Mesendoderm (in vitro differentiated cells): ENCODE measurements at places on chromosomes 16 and 17.

- no peaks in the 10 kb centered on the region for H3K27me3 ChIP-seq
- H3K36me3 ChIP-seq = peaks cover 22% of the 10 kb centered on the region
- H3K4me1 ChIP-seq = no peaks in the 10 kb centered on the region
- H3K27ac ChIP-seq = no peak overlapping the region
- DNase-seq = no peak
Observed at GRCh38 chr16:668519-669171, 713 bp downstream of the RHOT2 start.

DNA sequence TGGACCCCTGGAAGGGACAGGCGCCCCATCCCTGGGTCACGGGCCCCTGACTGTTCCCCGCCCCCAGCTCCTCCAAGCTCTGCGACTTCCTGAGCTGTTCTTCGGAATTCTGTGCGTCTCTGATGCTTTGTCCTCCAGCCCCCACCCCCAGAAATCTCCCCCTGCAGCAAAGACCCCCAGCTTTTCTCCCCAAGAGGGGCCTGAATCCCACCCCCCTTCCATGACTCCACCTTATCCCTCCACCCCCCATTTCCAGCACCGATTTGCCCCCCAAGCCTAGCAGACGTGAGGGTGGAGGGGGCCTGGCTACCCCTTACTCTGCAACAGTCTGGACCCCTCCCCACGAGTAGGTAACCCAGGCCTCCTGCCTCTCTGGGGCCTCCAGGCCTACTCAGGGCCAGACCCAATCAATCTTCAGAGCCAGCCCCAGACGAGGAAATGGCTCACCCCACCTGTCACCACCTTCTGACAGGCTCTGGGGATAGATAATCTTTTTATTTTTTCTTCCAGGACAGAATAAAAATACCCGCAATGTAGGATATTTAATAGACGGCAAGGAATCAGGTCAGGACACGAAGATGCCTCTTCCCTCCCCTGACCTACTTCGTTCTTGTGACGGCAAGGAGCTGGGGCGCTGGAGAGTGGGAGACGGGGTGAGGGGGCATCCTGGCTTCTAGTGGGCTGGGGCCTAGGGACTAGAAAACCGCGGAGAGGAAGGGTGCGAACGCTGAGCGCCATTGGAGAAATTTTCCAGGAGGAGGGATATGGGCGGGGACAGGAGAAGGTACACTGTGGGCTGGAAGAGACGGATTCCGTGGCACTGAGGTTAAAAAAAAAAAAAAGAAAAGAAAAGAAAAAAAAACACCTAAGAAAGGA, 744 bp upstream of the PLXDC1 start:
- peaks cover 6% of the 10 kb centered on the region for H3K27me3 ChIP-seq
- H3K4me3 ChIP-seq = peak overlapping the region; percentile 26
- H3K4me1 ChIP-seq = peaks cover 2% of the 10 kb centered on the region
- no peak overlapping the region for H3K27ac ChIP-seq

GRCh38 chr17:38958756-38959155, 8.4 kb downstream of the FBXO47 start:
- H3K27ac ChIP-seq = no peak overlapping the region
- H3K27me3 ChIP-seq = no peaks in the 10 kb centered on the region
- no peaks in the 10 kb centered on the region for H3K36me3 ChIP-seq
- DNase-seq = no peak
- H3K4me3 ChIP-seq = no peak overlapping the region

DNA sequence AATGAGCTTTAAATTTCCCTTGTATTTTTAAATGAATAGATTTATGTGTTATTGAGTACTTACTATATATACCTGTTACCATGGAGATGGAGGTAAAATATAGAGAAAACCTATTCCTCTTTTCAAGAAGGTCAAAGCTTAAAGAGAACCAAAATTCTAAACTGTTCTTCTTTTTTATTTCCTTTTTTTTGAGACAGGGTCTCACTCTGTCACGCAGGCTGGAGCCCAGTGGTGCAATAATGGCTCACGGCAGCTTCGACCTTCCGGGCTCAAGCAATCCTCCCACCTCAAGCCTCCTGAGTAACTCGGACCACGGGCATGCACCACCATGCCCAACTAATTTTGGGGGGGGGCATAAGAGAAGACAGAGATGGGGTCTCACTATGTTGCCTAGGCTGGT, 25.0 kb upstream of the TMEM97 start:
- no peaks in the 10 kb centered on the region for H3K36me3 ChIP-seq
- no peak for DNase-seq
- H3K4me1 ChIP-seq = no peaks in the 10 kb centered on the region
- H3K27me3 ChIP-seq = no peaks in the 10 kb centered on the region
- H3K4me3 ChIP-seq = no peak overlapping the region

- no peaks in the 10 kb centered on the region for H3K36me3 ChIP-seq
- H3K27ac ChIP-seq = peak overlapping the region; percentile 100
- peak overlapping the region; percentile 77 for H3K4me3 ChIP-seq
- H3K27me3 ChIP-seq = peaks cover 2% of the 10 kb centered on the region
- H3K4me1 ChIP-seq = peaks cover 20% of the 10 kb centered on the region
- peak; percentile 81 for DNase-seq
Observed at GRCh38 chr17:46191322-46192188, 1.7 kb downstream of the KANSL1 start.

- H3K27me3 ChIP-seq = no peaks in the 10 kb centered on the region
- no peak overlapping the region for H3K4me3 ChIP-seq
- no peak overlapping the region for H3K27ac ChIP-seq
- no peaks in the 10 kb centered on the region for H3K36me3 ChIP-seq
Observed at GRCh38 chr16:17177959-17178905, 292.5 kb downstream of the XYLT1 start.

DNA sequence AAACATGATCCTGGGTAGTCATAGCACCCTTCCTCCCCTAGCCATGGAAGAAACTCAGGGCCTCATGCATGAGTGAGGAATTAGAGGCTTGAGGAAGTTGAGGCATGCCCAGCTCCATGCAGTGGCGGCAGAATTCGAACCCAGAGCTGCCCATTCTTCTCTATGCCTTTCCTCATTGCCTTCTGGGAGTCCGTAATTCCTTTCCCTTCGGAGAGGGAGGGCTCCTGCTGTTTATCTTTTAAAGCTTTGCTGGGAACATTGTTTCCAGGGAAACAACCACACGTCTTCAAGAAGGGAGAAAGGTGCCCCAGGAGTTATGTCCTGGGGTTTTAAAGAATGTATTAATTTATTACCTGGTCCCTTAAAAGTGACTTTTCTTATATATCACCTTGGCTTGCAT, 8.5 kb downstream of the CRISPLD2 start:
- H3K4me1 ChIP-seq = no peaks in the 10 kb centered on the region
- H3K36me3 ChIP-seq = no peaks in the 10 kb centered on the region
- H3K27ac ChIP-seq = no peak overlapping the region
- no peaks in the 10 kb centered on the region for H3K27me3 ChIP-seq
- DNase-seq = no peak

GRCh38 chr17:70896843-70897242, 727.5 kb downstream of the KCNJ2 start:
- no peak overlapping the region for H3K4me3 ChIP-seq
- no peaks in the 10 kb centered on the region for H3K36me3 ChIP-seq
- H3K27ac ChIP-seq = no peak overlapping the region

DNA sequence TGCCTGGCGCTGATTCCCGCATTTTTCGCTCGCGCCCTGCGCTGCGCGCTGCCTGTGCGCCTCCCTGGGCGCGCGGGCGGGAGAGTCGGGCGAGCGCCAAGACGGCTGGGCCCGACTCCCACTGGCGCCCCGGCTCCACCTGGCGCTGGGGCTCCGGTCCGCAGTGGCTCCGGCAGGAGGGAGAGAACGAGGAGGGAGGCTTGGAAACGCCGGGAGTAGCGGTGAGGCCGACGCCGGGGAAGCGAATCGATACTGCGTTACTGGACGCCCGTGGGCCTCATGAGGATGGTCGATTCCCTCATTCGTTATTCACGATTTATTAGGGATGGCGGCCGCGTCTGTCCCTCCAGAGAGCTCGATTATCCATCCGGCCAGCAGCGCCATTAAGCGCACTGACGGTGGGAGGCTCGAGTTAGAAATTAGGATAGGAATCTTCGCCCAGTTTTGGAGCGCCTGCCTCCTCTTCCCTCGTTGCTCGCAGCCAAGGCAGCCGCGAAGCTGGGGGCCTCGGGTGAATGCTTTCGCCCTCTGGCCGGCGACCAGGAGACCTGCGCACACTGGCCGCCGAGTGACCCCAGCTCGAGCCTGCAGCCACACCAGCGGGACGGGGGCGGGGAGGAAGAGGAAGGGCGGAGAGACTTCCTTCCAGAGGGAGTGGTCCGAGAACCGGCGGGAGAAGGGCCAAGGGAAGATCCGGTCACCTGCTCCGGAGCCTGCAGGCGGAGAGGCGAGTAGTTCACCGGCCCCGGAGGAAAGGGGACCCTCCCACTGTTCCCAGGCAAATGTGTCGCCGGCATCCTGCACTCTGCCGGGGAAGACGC, 1.3 kb upstream of the PCGF2 start:
- DNase-seq = peak; percentile 89
- H3K36me3 ChIP-seq = no peaks in the 10 kb centered on the region
- H3K27me3 ChIP-seq = no peaks in the 10 kb centered on the region
- peak overlapping the region; percentile 49 for H3K27ac ChIP-seq
- peak overlapping the region; percentile 65 for H3K4me3 ChIP-seq

DNA sequence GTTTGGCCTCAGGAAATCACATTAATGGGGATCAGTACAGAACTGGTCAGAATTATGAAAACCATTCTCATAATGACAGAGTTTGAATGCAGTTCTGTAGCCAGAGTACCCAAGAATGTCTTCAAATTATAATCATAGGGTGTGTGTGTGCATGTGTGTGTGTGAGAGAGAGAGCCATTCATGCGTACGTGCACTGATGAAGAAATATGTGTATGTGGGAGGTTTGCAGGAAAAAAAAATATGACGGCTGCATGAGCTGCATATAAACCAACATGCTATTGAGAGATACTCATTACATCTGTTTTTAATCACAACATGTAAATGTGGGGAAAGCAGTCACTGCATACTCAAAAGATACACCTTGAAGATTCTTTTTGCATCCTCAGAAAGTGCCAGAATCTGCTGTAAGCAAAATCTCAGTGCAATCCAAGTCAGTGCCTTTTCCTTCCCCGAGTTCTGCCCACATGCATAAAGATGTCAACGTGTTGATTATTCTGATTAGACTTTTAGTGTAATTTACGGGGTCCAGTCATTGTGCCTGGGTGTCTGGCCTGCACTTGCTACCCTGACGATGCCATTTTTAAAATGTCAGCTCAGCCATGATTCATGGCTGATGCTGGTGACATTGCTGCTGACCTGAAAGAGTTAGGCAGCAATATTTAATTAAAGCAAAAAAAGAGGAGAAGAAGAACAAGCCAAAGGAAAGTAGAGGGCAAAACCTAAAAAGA, 378.7 kb upstream of the ZFHX3 start:
- no peak overlapping the region for H3K4me3 ChIP-seq
- no peak for DNase-seq
- no peaks in the 10 kb centered on the region for H3K36me3 ChIP-seq
- no peaks in the 10 kb centered on the region for H3K27me3 ChIP-seq

DNA sequence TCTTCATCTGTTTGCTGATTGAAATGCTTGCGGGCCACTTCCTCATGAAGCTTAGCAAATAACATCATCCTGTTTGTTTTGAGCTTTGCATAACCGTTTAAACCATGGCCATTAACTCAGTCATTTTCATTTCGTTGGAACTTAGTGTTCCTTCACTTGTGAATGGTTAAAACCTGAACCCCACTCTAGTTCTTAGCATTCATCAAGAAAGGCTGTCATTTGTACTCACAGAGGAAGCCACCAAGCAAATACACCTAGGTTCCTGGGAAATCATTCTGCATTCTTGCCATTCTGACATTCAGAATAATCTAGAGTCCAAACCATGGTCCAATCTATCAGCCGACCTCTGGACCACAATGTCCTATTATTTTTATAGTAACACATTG, 8.4 kb upstream of the TAT start:
- H3K4me3 ChIP-seq = no peak overlapping the region
- no peaks in the 10 kb centered on the region for H3K36me3 ChIP-seq
- no peaks in the 10 kb centered on the region for H3K4me1 ChIP-seq
- H3K27me3 ChIP-seq = no peaks in the 10 kb centered on the region

GRCh38 chr17:56481659-56482058, 111.8 kb upstream of the NOG start:
- H3K27ac ChIP-seq = no peak overlapping the region
- no peaks in the 10 kb centered on the region for H3K4me1 ChIP-seq
- H3K27me3 ChIP-seq = no peaks in the 10 kb centered on the region
- H3K4me3 ChIP-seq = no peak overlapping the region
- DNase-seq = no peak

DNA sequence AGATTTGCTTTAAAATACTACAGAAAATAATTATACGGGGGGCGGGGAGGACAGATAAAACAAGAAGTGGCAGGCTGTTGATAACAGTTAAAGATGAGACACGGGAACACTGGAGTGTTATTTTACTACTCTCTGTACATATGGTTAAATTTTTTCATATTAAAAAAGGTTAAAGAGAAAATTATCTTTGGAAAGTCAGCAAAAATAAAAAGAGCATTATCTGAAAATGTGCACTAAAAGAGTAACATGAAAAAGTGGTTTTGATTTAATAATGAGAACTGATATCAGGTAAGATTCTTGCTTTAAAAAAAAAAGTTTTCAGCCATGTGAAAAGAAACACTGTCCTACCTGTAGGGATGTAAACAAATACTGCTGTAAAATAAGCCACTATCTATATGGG, 46.9 kb downstream of the ERN1 start:
- no peak for DNase-seq
- H3K36me3 ChIP-seq = no peaks in the 10 kb centered on the region
- no peaks in the 10 kb centered on the region for H3K27me3 ChIP-seq
- no peak overlapping the region for H3K4me3 ChIP-seq

GRCh38 chr16:31529108-31529936, 1.6 kb downstream of the AHSP start:
- no peaks in the 10 kb centered on the region for H3K4me1 ChIP-seq
- DNase-seq = peak; percentile 15
- H3K4me3 ChIP-seq = peak overlapping the region; percentile 33
- no peak overlapping the region for H3K27ac ChIP-seq

- no peaks in the 10 kb centered on the region for H3K36me3 ChIP-seq
- no peaks in the 10 kb centered on the region for H3K4me1 ChIP-seq
- DNase-seq = no peak
- H3K4me3 ChIP-seq = no peak overlapping the region
Observed at GRCh38 chr17:68941761-68942160, 13.4 kb downstream of the ABCA8 start.

DNA sequence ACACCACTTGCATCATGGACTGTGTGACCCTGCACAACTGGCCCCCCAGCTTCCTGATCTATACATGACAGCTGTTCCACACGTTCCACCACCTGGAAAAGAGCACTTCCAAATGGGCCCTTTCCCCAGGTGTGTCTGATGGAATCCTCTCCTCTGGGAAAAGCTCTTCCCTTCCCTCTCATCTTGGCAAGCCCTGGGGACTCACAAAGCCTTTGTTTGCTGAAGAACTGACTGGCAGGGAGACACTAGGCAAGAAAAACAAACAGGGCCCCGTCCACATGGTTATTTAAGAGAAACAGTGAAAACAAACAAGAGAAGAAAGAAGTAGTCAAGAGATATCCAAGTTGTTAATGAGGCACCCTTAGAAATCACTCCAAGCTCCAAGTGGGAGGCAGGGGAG, 52.6 kb downstream of the C16orf95 start:
- H3K27me3 ChIP-seq = no peaks in the 10 kb centered on the region
- no peaks in the 10 kb centered on the region for H3K4me1 ChIP-seq
- no peak overlapping the region for H3K4me3 ChIP-seq
- no peak for DNase-seq
- H3K36me3 ChIP-seq = no peaks in the 10 kb centered on the region
- no peak overlapping the region for H3K27ac ChIP-seq
